ENCODE measurements at places on chromosomes 16 and 17.

- no peak for DNase-seq
Observed at GRCh38 chr17:32302037-32302436, 36.4 kb downstream of the RHBDL3 start.

DNA sequence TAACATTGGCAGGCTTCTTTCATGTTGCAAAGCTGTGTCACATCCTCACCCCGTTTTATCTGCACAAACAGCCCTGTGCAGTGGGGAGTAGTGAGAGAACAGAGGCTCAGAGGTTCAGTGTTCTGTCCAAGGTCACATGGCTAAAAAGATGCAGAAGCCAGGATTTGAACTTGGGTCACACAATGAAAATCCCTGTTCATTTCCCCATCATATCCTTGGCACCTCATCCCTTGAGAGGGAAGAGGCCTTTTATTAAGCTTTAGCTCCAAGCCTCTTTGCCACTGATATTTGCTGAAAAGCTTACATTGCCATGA lies 106.6 kb downstream of the AMFR start:
- DNase-seq, result no peak

GRCh38 chr16:72800524-72801161 lies 247.3 kb downstream of the ZFHX3 start:
- DNase-seq, result no peak

- no peak for DNase-seq
Observed at GRCh38 chr17:50634224-50634914, at the start of gene ABCC3. Gene ABCC3 (plus strand): TSS chr17:50634881. CDS start chr17:50634937, 56 bp downstream.

- DNase-seq, result no peak
Observed at GRCh38 chr16:53984936-53985335, 281.0 kb downstream of the FTO start.

DNA sequence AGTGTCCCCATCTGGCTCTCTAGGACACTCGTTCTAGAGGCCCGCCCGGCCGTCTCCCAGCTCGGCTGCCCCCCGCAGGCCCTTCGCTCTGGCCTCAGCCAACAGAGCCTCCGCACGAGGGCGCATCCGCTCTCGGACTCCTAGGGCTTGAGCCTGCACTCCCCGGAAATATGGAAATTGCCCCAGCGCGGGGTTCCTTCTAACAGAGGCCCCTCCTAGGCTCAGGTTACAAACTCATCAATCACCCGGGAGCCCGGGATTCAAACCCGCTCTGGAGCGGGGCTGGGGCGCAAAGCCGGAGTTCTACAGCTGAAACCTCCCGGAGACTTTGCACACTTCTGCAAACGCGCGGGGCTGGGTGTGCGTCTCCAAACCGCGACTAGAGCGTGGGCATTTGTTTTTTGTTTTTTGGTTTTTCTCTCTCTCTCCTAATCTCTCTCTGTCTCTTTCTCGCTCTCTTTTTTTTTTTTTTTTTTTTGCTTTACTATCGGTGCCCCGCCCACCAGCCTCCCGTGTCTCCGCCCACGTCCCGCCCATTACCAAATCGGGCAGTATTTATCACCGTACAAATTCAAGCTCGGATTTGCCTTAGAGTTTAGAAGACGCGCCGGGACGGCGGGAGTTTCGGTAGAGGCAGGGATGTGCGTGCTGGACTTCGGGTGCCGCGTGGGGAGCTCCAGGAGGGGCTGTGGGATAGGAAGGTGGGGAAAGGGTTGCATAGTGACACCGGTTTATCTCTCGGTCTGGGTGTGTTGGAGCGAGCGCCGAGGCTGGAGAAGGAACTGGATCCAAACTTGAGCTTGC lies 2.4 kb upstream of the FOXL1 start:
- peak; percentile 43 for DNase-seq

DNA sequence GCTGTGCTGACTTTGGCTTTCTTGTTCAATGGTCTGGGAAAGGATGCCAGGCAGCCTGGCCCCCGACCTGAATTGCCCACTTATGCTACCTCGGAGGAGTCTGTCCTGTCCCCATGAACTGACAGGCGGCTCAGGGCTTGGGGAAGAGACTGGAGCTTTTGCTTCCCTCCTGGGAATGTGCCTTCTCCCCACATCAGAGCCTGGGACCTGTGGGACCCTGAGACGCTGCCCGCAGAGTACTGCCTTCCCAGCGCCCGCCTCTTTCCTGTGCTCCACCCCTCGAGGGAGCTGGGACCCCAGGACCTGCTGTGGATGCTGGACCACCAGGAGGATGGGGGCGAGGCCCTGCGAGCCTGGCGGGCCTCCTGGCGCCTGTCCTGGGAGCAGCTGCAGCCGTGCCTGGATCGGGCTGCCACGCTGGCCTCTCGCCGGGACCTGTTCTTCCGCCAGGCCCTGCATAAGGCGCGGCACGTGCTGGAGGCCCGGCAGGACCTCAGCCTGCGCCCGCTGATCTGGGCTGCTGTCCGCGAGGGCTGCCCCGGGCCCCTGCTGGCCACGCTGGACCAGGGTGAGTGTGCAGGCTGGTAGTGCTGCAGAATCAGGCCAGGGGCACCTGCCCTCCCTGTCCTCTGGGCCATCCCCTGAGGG lies 18.5 kb downstream of the FCSK start:
- no peak for DNase-seq

DNA sequence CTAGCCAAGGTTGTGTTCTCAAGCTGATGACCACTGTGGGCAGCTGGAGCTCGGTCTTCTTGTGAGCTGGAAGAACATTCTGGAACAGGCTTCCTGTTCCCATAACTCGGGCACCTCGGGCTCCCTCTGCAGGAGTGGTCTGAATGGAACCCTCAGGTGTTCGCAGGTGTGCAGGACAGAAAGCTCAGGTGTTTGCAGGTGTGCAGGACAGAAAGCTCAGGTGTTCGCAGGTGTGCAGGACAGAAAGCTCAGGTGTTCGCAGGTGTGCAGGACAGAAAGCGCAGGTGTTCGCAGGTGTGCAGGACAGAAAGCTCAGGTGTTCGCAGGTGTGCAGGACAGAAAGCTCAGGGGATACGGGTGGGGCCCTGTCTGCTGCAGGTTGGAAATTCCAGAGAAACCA lies 109.0 kb upstream of the CACNG5 start:
- DNase-seq, result no peak

- no peak for DNase-seq
Observed at GRCh38 chr17:4569591-4569990, 9.2 kb upstream of the GGT6 start.

DNA sequence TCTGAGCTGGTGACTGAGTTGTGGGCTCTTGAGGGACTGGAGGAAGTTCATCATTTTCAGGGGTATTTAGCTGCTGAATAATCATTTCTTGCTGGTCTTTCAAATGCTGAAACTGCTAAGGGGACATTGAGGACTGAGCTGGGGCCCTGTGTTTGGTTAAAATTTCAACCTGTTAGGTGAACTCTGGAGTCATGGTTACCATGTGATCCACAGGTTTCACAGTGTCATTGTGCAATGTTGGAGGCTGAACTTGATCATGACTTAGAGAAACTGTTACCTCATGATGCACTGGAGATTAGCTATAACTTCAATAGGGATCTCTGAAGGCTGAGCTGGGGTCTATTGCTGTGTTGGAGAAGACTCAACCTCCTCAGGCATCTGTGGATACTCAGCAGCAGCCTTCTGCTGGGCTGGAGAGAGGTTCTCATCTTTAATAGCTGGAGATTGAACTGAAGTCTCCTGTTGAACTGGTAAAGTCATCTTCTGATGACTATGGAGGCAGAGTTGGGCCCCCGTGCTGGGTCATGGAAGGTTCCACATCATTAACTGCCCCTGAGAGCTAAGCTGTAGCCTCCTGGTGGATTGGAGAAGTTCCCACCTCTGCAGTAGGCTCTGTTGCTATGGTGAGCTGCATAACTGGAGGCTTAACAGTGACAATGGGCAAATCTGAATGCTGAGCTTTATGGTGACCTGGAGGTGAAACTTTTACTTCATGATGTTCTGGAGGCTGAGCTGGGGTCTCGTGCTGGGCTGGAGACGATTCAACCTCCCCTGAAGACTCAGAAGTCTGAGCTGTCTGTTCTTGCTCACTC lies 15.2 kb downstream of the RDM1 start:
- no peak for DNase-seq

GRCh38 chr16:16189842-16190241 lies 33.5 kb downstream of the ABCC6 start:
- DNase-seq, result no peak

- no peak for DNase-seq
Observed at GRCh38 chr16:78789561-78789960, 690.1 kb downstream of the WWOX start.

DNA sequence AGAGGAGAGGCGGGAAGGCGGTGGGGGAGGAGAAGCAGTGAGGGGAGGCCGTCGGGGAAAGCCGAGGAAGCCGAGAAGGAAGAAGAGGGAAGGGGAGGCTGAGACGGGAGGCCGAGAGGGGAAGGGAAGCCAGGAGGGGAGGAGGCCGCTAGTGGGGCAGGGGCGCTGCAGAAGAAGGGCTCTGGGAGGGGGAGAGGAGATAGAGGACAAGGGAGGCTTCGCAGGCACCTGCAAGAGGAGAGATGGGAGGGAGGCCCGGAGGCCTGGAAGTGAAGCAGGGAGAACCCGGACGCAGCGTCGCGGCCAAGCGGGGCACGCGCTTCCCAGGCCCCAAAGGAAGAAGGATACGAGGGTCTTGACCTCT lies 2.3 kb downstream of the C17orf58 start:
- DNase-seq, result no peak

DNA sequence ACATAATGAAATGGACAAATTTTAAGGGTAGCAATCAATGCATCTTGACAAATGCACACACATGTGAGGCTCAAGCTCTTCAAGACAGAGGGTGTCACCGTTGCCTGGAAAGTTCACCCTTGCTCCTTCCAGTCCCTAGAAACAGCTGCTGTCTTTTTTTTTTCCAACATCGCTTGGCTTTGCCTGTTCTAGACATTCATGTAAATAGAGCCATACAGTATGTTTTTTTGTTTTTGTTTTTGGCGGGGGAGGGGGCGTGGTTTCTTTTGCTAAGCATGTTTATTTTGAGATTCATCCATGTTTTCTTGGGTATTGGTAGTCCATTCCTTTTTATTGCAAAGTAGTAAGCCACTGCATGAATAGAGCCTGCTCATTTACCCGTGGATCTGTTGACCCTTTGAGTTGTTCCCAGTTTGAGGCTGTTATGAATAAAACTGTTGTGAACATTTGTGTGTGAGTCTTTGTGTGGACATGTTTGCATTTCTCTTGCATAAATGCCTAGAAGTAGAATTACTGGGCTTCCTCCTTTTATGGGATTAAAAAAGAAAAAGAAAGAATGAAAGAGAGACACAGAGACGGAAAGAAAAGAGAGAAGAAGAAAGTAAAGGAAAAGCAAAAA lies 78.4 kb downstream of the NT5M start:
- DNase-seq, result no peak

GRCh38 chr17:76417499-76418143 lies 33.2 kb downstream of the SPHK1 start:
- no peak for DNase-seq

- DNase-seq, result no peak
Observed at GRCh38 chr17:81456091-81456490, 56.5 kb downstream of the ACTG1 start.

GRCh38 chr17:76549539-76549938 lies 9.7 kb downstream of the PRCD start:
- DNase-seq, result no peak

GRCh38 chr17:67784364-67785121 lies 40.8 kb upstream of the BPTF start:
- no peak for DNase-seq

GRCh38 chr16:23987443-23987842 lies 151.7 kb downstream of the PRKCB start:
- no peak for DNase-seq

GRCh38 chr16:87979352-87979751 lies 28.1 kb downstream of the BANP start:
- no peak for DNase-seq

DNA sequence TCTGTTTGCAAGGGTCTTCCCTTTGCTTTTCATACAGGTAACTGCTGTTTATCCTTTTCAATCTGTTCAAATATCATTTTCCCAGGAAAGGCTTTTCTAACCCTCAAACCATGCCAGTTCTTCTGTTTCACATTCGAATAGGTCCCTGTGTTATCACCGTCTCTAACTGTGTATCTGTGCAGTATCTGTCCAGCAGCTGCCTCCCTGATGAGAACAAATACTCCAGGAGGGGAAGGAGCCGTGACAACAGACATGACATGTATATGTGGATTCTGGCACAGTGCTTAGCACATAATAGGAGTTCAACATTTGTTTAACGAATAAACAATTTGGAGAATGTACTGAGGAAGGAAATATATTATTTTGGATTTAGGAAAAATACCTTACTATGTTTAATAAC lies 95.7 kb downstream of the STX8 start:
- no peak for DNase-seq

GRCh38 chr17:81612172-81612970 lies 24.5 kb downstream of the NPLOC4 start:
- no peak for DNase-seq

DNA sequence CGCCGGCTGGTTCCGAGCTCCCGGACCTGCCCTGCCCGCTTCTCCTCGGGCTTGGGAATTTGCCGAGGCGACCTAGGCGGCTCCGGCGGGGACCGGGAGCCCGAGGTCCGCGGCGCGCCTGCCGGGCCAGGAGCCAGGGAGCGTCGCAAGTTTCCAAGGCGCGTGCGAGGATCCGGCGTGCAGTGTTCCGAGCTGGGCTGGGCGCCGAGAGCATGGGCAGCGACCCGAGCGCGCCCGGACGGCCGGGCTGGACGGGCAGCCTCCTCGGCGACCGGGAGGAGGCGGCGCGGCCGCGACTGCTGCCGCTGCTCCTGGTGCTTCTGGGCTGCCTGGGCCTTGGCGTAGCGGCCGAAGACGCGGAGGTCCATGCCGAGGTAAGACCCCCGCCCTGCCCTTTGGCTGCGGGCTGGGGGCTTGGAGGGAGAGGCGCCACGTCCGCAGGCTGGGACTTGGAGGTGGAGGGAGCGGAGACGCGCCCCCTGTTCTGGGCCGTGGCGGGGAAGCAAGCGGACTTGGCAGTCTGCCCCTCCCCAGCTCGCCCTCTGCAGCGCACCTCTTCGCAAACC lies 668 bp downstream of the MMP15 start:
- peak; percentile 21 for DNase-seq

GRCh38 chr17:16191604-16192003 lies 23.7 kb downstream of the NCOR1 start:
- no peak for DNase-seq

GRCh38 chr16:57649443-57649751 lies 18.7 kb upstream of the ADGRG3 start:
- no peak for DNase-seq

GRCh38 chr16:67833030-67833414 lies 9.1 kb upstream of the THAP11 start:
- DNase-seq, result no peak

GRCh38 chr17:3635474-3636153 lies 436 bp downstream of the SHPK start:
- DNase-seq, result no peak

- no peak for DNase-seq
Observed at GRCh38 chr16:49575346-49576172, 202.0 kb downstream of the C16orf78 start.

GRCh38 chr17:49403514-49404289 lies 11.0 kb downstream of the PHB1 start:
- no peak for DNase-seq

DNA sequence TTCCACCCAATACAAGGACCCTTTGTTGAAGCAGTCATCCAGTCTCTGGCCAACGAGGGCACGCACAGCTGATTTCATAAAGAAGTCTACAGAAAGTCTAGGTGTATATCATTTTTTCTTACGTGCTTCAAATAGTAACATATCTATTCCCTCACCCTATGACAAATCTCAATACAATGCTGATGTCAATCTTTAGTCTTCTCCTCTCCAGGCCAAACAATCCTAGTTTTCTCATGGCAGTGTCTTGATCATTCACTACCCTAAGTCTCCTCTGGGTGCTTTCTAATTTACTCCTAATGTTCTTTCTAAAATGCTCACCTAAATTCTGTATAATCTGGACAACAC lies 92.6 kb downstream of the CACNG1 start:
- no peak for DNase-seq
